NCI-H1417 treated with DMSO at 0.1 percent for 48 hours (cell line): ENCODE measurements at places on chromosomes 2 and 18.

DNA sequence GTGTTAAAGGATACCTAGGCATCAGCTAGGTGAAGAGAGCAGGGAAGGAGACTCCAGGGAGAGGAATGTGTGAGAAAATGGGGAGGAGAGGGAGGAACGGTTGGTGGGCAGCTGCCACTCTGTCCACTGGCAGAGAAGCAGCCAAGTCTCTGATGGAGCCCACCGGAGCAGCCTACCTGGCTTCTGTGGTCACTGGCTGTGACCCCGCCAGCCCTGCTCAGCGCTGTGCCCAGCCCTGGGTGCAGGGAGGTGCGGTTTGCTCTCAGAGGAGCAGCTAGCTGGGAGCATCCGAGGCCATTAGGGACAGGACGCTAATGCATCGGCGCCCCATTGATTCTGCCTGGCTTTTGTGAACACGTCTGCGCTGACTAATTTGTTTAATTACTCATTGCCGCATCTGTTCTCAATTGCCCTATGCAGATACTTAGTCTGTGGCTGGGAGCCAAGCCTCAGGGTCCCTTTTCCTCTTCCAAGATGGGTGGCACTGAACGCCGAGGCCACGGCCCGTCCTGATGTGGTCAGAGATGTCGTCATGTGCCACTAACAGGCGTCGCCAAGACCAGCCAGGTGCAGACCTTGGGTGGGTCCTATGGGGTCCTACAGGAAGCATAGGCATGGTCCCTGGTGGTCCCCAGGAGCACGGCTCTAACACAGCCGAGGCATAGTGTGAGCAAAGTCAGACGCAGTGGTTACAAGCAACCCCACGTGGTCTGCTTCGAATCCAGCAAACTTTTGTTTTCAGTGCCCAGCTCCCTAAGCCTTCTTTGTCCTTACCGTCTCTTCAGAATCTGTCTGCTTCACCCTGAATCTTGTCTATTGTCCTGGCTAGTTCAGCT lies 82.0 kb downstream of the RRM2 start:
- no peak for DNase-seq

DNA sequence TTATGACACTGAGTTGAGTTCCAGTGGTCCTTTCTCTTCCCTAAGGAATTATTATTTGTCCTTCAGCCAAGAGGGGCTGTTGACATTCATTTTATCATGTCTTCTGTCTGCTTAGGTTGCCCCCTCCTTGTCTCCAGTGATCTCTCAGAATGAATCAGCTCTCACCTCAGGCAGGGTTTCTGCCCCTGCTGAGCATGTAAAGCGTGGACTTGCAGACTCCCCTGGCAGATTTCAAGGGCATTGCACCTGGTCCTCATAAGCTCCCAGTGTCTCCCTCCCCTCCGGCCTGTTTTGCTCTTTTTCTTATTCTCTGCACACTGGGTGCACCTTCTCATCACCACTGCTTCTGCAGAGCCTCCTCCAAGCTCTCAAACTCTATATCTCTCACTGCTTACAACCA lies 188.4 kb downstream of the KCNS3 start:
- DNase-seq = no peak

GRCh38 chr2:43040084-43040854 lies 186.1 kb downstream of the ZFP36L2 start:
- DNase-seq = no peak

DNA sequence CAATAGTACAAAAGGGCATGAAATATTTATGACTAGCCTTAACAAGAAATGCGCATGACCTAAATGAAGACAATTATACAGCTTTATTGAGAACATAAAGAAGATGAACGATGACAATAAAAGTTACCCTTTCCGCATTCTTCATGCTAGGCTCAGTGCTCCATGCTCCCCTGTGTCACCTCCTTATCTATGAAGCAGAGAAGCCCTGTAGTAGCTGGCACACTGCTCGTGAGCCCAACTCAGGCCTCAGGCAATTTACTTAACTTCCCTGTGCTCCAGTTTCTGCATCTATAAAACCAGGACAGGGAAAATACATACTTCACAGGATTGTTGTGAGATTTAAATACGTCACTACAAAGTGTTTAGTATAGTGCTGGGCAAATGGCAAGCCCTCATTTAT lies 34.5 kb upstream of the NABP1 start:
- no peak for DNase-seq

DNA sequence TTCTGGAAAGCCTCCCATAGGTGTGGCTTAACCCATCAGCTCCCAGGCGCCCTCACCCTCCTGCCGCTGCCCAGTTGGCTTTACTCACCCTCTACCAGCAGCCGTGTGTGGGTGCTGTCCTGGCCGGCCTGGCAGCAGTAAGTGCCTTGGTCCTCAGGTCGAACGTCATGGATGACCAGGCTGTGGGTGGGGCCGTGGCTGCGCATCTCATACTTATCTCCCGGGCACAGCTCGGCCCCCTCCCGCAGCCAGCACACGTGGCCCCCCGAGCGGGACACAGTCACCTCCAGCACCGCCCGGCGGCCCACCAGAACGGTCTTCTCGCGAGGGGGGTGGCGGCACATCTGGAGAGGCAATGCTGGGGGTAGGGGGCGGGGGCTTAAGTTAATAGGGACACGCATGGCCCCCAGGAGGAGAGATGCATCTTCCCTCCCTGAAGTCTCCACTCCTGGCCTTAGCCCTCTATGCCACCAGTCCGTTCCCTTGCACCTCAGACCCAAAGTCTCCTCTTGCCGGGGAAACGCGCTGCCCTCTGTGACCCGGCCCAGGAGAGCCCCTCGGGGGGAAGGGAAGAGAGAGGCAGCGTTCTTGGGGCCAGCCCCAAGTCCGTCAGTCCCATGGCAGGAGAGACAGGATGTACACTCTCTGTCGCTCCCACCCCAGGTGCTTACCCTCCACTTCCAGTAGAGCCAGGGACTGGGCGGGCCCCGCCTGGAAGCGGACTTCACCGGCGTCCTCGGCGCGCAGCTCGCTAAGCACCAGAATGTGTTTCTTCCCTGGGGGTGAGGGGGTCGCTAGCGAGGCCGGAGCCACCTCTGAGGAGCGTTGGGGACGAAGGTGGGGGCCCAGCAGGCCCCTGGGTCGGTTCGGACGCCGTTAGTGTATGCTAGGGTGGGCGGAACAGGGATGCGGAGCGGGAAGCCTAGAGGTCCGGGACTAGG lies 7.9 kb downstream of the TMEM198 start:
- DNase-seq = no peak

GRCh38 chr2:13003500-13003899 lies 286.8 kb downstream of the TRIB2 start:
- no peak for DNase-seq

DNA sequence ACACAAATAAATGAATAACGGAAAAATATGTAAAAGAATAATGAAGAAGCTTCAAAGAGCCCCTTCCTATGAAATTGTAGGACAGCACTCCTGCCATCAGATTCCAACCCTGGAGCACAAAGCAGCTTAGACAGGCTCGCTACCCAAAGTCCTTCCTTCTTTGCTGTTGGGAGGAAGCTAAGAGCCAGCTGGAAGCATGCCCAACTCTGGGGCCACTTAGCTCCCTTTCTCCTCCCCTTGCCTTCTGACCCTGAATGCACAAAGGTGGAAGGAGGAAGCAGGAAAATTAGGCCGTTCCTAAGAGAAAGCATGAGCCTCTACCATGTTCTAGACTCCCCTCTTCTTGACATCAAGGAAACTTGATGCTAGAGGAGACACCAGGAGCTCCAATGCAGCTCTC lies 700.8 kb downstream of the RNF144A start:
- DNase-seq = no peak

DNA sequence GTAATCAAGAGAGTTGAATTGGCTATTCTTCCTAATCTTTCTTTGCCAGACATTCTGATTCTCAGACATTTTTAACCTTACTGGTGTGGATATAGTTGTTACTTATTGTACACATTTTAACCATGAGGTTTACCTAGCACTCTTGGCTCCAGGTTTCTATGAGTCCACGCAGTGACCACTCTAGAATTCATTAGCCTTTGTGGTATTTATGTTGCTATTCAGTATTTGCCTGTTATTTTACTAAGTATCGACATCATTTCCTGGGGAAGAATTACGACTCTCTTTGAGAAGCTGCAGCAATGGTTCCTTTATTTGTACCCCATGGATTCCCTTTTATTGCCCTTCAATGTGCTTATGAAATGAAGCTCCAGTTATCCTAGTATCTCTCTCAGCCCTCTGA lies 120.7 kb downstream of the RDH14 start:
- no peak for DNase-seq

GRCh38 chr2:109663721-109664120 lies 49.6 kb downstream of the SOWAHC start:
- no peak for DNase-seq

GRCh38 chr2:128512379-128513115 lies 193.9 kb upstream of the HS6ST1 start:
- no peak for DNase-seq

- no peak for DNase-seq
Observed at GRCh38 chr2:45396671-45397070, 214.4 kb downstream of the SRBD1 start.

DNA sequence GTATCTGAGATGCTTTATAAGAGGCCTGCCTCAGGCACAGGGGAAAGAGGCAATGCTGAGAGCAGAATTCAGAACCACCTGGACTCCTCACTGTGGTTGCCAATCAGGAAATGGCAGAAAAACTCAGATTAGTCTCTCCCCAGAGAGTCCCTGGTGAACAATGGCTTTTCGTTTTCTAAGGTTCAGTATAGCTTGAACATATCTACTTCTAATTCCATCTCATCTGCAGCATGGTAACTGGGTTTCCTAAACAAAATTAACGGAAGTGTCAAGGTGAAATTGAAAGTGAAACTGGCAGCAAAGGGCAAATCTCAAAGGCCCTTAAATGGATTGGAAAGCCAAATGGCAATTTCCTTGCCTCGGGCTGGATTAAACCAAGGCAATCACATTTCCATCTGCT lies 480.2 kb upstream of the ACVR2A start:
- no peak for DNase-seq

GRCh38 chr18:21210278-21210677 lies 31.8 kb upstream of the GREB1L start:
- DNase-seq = no peak

DNA sequence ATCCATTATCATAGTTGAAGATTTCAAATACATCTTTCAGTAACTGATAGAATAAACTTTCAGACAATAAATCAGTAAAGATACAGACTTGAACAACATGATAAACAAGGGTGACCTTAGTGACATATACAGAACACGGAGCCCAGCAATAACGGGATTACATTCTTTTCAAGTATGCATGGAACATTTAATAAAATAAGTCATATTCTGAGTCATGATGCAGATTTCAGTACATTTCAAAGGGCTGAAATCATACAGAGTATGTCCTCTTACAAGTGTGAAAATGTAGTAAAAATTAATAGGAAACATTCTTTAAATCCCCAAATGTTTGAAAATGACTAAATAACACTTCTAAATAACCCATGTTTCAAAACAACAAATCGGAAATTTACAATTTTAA lies 17.2 kb upstream of the KLHL29 start:
- DNase-seq = no peak

DNA sequence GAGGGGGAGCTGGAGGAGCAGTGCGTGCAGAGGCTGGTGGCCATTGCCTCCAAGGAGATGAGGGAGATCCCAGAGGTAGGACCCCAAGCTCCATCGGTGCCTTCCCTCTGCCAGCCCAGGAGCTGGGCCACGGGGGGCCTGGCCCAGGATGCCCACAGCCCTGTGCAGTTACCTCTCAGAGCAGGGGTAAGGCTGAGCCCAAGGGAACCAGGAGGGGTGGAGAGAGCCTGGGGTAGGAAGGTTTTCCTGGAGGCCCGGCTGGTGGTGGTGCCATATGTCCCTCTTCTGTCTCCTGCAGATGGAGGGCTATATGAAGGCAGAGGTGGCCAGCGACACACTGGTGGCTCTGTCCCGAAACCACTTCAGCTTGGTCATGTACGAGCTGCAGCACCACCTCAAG lies 11.4 kb downstream of the MROH2A start:
- no peak for DNase-seq

DNA sequence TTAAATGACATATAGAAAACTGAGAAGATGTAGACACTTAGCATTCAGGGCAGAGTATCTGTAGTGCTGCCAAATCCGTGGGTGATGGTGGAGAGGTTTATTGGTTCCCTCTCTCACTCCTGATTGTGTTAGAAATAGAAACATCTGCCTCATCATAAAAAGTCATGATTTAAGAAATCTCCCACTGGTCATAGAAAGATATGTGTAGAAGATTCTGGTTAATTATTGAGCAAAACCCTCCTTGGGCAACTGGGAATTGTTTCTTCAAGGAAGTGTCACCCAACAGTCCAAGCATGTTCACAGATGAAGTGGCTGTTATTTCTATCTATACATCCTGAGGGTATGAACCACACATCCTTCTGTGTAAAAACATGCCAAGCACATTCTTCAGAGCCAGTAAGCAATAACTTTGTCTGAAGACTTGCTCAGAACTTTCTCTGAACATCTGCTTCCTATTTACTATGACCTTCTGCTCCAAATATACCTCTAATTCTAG lies 33.6 kb upstream of the CHRNA1 start:
- DNase-seq = no peak

GRCh38 chr2:40388161-40388560 lies 63.7 kb downstream of the SLC8A1 start:
- no peak for DNase-seq

DNA sequence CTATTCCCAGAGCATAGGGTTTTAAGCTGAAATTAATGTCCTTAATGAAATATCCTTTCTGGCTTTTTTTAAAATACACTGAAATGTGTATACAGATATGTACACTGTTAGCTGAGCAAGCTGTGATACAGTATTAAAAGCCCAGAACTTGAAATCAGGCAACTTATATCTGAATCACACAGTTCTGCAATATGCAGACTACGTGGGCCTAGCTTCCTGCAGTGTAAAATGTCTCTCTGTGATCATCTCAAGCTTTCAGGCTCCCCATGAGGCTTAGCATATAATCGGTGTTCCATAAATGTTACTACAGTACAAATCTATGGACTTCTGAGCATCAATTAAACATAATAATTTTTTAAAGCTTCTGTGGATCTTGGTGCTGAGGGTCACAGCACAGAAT lies 8.2 kb downstream of the FBXO15 start:
- DNase-seq = no peak

GRCh38 chr2:211132046-211132445 lies 575.6 kb downstream of the CPS1 start:
- no peak for DNase-seq

GRCh38 chr18:51191128-51191717 lies 6.3 kb downstream of the MEX3C start:
- no peak for DNase-seq

- no peak for DNase-seq
Observed at GRCh38 chr2:190986221-190986953, 27.6 kb downstream of the STAT1 start.

DNA sequence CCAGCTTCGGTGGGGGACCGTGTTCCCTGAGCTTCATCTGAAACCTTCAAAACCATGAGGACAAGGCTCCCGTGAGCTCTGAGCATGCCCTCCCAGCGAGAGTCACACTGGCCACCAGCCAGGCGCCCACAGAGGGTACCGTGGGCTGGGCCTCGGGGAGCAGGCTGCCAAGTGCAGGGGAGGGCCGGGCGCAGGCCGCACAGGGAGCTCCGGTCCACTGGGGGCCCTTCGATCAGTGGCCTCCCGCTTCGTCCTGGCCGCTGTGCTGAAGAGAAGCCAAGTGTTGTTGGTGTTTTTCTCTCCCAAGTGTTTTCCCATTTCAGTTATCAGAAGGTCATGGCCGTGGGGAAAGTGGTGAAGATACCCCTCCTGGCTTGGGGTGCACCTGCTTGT lies 144.4 kb downstream of the PTGR3 start:
- no peak for DNase-seq

- no peak for DNase-seq
Observed at GRCh38 chr18:14015416-14015815, 100.1 kb upstream of the MC2R start.
